AG09309 (cell line): ENCODE measurements at places on chromosomes 2 and 18.

- DNase-seq, result no peak
Measured at GRCh38 chr2:96552315-96553175, 16.0 kb downstream of the ARID5A start.

- no peak for DNase-seq
Measured at GRCh38 chr2:8119782-8120505, 561.9 kb upstream of the ID2 start.

DNA sequence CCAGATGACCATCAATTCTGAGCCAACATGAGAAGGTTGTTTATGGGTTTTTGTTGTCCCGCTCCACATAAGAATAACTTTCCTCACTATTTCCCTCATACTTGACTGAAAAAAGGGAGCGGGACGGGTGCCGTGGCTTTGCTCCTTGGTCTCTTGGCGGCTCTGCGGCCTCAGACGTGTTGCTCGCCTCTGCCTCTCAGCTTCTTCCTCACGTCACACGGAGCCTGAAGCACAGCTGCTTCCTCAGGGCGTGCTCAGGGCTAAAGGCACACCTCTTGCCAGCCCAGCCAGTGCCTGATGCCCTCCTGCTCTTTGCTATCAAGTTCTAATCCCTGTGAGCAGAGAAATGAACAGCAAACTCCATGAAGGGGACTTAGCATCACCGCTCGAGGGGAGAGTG lies 17.9 kb upstream of the ID2 start:
- no peak for DNase-seq

- no peak for DNase-seq
Measured at GRCh38 chr18:55232506-55232905, 273.2 kb upstream of the CCDC68 start.

GRCh38 chr18:73043211-73043610 lies 175.4 kb upstream of the NETO1 start:
- DNase-seq, result no peak

GRCh38 chr2:579351-579886 lies 97.8 kb downstream of the TMEM18 start:
- DNase-seq, result no peak

DNA sequence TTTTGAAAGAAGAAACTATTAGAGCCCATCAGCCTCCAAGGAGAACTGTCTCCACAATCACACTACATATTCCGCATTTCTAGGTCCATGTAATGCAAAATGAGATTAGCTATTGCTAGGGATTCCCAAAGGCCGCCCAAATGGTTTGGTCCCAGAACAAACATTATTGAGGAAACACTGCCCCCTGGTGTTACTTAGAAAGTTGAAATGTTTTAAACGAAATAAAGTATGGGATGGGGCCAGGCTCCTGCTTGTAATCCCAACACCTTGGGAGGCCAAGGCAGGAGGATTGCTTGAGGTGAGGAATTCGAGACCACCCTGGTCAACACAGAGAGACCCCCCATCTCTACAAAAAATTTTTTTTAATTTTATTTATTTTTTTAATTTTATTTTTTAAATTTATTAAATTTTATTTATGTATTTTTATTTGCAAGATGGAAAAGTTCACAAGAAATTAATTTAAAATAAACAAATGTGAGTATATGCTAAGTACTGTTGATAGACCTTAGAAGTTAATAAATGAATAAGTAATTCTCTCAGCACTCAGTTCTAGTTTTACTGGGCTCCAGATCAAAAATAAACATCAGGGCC lies 5.5 kb downstream of the NHEJ1 start:
- peak; percentile 20 for DNase-seq

DNA sequence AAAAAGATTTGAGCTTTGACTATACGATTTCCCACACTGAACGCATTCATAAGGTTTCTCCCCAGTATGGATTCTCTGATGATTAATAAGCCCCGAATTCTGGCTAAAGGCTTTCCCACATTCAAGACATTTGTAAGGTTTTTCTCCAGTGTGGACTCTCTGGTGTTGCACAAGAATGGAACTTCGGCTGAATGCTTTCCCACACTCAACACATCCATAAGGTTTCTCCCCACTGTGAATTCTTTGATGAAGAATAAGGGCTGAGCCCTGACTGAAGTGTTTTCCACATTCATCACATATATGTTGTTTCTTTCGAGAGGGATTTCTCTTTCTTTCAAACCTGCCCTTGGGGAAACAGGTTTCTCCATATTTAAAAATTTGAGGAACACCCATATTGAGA lies 6.9 kb downstream of the ZNF24 start:
- no peak for DNase-seq

GRCh38 chr18:74412116-74412880 lies 44.8 kb downstream of the DIPK1C start:
- no peak for DNase-seq

DNA sequence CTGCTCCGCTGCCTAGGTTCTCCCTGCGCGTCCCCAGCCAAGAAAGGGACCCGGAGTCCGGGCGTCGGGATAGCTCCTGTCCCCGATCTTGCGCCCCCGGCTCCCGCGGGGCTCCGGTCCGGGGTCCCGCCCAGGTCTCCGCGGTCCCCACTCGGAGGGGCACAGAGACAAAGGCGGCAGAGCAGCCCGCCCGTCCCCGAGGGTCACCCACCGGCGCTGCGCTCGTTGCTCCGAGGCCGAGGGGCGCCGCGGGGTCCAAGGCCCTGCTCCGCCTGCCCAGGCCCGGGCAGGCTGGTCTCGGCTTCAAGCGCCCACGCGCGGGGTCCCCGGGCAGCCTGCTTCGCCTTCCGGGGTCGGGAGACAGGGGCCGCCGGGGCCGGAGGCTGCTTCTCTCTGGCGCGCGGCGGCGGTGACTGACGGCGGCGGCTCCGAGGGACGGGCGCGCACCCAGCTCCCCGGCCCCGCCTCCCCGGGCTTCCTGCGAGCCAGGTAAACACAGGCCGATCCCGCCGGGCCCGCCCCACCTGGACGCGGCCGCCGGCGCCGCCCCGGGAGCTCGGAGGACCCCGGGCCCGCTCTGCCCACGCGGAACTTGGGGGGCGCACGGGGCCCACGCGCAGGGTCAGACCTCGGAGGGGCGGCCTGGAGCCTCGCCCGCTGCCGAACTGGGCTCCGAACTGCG lies at the start of gene MBP:
Gene MBP (minus strand): TSS at position 415 of the 682 bp plus-strand sequence. CDS start 27,522 bp downstream, outside the sequence.
- no peak for DNase-seq

GRCh38 chr2:26884486-26884885 lies 36.6 kb downstream of the DPYSL5 start:
- DNase-seq, result no peak

GRCh38 chr2:32715981-32716380 lies 88.1 kb downstream of the TTC27 start:
- DNase-seq, result no peak

GRCh38 chr2:162123806-162124758 lies 28.0 kb downstream of the GCG start:
- no peak for DNase-seq

DNA sequence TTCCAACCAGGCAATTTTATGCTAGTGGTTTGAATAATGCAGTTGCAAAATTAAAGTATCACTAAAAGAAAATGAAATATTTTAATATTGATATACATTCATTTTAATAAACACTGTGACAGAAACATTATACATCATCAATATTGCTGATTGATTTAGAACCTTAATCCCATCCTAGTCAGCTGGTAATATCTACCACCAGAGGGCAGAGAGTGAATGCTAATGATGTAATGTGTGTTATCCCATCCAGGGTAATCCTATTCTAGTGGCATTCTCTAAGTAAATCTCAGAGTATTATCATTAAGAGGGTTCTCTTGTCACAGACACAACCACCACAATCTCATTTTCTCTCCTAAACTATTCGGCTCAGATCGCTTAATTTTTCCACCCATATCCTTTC lies 477.4 kb downstream of the CPS1 start:
- DNase-seq, result no peak

DNA sequence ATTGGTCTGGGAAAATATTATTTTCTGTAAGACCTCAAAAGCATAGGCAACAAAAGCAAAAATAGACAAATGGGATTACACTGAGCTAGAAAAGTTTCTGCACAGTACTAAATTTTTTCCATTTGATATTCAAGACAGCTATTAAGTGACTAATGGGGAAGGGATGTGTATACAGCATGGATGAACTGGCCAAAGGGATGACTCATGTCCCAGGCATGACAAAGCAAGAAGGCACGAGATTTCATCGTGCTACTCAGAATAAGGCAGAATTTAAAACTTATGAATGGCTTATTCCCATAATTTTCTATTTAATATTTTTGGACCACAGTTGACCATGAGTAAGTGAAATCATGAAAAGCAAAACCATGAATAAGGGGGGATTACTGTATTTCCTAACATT lies 1250.1 kb upstream of the GYPC start:
- DNase-seq, result peak; percentile 47

DNA sequence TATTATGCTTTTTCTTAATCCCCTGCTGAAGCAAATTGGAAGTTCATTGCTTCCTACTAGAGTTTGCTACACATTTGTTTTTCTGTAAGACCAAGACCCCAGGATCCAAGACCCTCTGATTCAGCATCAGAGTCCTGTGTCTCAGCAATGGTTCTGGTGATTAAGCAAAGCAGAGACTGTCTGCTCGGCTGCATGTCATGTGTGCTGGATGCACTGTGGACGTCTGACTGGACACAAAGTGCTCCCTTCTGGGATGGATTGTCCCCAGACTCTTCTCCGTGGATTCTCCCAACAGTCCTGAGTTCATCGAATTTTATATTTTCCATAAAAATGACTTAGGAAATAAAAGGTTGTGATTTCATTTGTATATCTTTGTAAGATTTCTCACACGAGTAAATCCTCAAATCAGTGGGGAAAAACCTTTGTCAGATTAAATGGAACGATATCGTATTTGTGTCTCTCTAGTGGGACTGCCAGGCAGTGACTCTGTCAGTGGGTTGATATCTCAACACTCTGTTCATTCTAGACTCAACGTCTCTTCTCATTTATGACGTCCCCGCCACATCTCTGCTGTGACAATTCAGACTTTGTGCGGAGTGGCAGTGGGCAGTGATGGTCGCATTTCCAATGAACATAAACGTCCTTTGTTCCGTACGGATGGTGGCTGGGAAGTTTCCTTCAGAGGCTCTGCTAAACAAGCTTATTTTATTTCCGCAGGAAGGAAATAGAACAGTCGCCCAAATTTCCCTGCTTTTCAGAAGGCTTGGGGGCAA lies 58.6 kb downstream of the NCAPH start:
- DNase-seq, result no peak
